Karpas-422 (cell line): ENCODE measurements at places on chromosomes 1 and 21. TPM values are rescaled to one million over a fixed set of nuclear protein-coding genes. Genes with fewer than 3 reads are reported as not detected.

Gene LCE1E
- not detected in 2 replicates for total RNA-seq

Gene CHRM3
- 0.07 and 0.30 TPM in 2 replicates for total RNA-seq

DNA sequence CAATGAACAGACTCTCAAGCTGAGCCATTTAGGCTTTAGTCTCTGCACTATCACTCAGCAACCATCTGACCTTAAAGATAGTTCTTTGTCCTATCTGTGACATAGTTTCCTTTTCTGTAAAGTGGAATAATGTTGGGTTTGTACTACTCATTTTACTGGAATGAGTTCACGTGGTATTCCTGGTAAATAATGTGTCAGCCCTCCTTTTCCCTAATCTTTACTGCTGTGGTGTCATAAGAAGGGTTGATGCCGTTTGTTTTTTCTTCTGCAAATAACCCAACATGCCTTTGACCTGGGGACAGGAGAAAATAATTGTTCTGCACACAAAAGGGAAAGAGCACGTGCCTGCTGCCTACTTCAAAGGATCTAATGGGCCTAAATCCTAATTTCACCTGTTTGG, 297.8 kb downstream of the BRINP3 start:
- DNase-seq = no peak
- no peaks in the 10 kb centered on the region for H3K36me3 ChIP-seq
- no peaks in the 10 kb centered on the region for H3K27me3 ChIP-seq
- H3K27ac ChIP-seq = no peak overlapping the region

- H3K36me3 ChIP-seq = no peaks in the 10 kb centered on the region
- H3K27ac ChIP-seq = no peak overlapping the region
- H3K4me1 ChIP-seq = no peaks in the 10 kb centered on the region
- no peaks in the 10 kb centered on the region for H3K27me3 ChIP-seq
- no peak overlapping the region for H3K4me3 ChIP-seq
Observed at GRCh38 chr1:66626261-66626660, 92.3 kb downstream of the SGIP1 start.

DNA sequence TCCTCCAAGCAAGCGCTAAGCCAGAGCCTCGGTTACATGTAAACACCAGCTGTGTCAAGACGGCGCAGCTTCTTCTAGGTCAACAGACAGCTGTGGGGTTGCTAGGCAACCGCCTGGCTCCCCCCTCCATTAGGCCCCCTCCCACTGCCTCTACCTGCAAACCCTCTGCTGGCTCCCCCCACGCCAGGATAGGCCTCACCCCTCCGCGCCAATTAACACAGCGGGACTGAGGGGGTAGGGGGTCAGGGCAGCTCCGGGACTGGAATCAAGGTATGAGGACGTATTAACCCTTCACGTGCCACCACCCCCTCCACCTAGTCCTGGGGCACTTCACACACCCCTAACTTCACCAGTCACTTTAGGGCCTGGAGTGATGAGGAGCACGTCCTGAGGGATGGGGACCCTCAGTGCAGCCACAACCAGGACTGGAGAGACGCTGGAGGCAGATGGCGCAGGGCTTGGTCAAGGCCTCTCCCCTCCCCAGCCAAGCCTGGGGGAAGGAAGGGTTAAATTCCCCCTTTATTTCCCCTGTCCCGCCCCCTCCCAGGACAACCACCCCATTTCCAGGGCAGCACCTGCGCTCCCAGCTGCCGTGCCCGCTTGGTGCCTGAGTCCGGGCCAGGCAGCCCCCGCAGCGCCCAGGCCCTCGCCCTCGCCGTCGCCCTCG, 37.4 kb upstream of the WASF2 start:
- no peak overlapping the region for H3K27ac ChIP-seq
- H3K4me3 ChIP-seq = peak overlapping the region; percentile 48; the same call in 1 of the 2 replicates

DNA sequence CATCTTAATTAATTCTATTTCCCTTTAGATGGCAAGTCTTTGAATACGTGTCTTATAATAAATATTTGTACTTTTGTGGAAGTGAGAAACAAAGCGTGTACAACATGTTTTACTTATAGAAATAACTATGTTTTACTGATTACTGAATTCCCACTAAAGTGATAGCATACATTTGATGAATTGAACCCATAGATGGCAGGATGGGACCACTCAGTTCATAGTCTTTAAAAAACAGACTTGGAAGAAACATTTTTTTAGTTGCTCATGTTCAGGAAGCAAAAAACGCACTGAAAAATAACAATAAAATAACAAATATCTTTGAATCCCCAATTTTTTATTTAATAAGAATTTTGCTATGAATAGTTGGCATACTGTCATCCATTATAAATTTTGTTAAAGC, 507.1 kb upstream of the ZRANB2 start:
- H3K4me1 ChIP-seq = no peaks in the 10 kb centered on the region
- H3K36me3 ChIP-seq = no peaks in the 10 kb centered on the region
- no peak for DNase-seq
- no peak overlapping the region for H3K27ac ChIP-seq

- H3K27ac ChIP-seq = no peak within 1 kb of the TSS
- H3K27me3 ChIP-seq = no peaks in the 10 kb centered on the region
- no peaks in the 10 kb centered on the region for H3K36me3 ChIP-seq
Observed at GRCh38 chr1:61741711-61742619, at the start of gene PATJ. TSS of gene PATJ (plus strand) at chr1:61742480. CDS start at chr1:61762893, 20,413 bp downstream.

- no peaks in the 10 kb centered on the region for H3K4me1 ChIP-seq
- H3K36me3 ChIP-seq = no peaks in the 10 kb centered on the region
- no peaks in the 10 kb centered on the region for H3K27me3 ChIP-seq
- H3K27ac ChIP-seq = no peak overlapping the region
Observed at GRCh38 chr1:4173731-4174130, 273.7 kb upstream of the C1orf174 start.

- H3K27ac ChIP-seq = no peak overlapping the region
- no peak for DNase-seq
- H3K4me3 ChIP-seq = no peak overlapping the region
- no peaks in the 10 kb centered on the region for H3K4me1 ChIP-seq
- no peaks in the 10 kb centered on the region; the same call in 1 of the 2 replicates for H3K27me3 ChIP-seq
Observed at GRCh38 chr1:41633764-41634163, 149.3 kb upstream of the EDN2 start.

GRCh38 chr1:179767177-179767581, 24.1 kb downstream of the FAM163A start:
- H3K36me3 ChIP-seq = no peaks in the 10 kb centered on the region
- H3K4me1 ChIP-seq = no peaks in the 10 kb centered on the region
- H3K27ac ChIP-seq = no peak overlapping the region
- H3K4me3 ChIP-seq = no peak overlapping the region
